ENCODE measurements at places on chromosomes 7 and 10.

- no peak for DNase-seq
These were observed 110.7 kb downstream of the SEMA3A start for GRCh38 chr7:84083846-84084245.

DNA sequence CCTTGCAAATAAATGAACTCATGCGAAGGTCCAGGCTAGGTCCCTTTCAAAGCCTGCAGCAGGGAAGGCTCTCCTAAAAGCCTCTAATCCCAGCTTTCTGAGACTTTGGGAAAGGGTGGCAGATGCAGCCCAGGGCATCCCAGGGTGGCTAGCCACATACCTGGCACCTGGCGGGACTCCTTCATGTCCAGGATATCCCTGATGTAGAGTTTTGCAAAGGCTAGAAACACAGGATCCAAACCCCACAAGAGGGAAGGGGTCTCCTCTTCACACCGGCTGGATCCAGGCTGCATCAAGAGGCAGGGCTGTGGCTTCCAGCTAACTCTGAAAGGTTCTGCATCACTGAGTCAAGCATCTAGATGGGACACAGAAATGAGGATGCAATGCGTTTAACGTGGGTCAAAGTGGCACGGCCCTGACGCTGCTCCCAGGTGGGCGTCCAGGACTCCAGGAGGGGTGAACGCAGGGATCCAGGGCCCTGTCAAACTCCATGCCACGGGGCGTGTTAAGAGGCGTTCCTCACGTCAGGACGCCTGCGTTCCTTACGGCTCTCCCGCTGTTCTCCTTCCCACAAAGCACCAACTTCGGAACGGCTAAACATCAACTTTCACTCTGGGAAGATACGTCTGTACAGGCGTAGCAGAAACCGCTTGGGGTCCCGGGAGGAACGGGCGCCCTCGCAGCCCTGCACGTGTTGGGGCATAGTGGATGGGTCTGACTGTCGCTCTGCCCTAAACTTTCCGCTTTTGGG is 507 bp downstream of the STN1 start:
- no peak for DNase-seq

DNA sequence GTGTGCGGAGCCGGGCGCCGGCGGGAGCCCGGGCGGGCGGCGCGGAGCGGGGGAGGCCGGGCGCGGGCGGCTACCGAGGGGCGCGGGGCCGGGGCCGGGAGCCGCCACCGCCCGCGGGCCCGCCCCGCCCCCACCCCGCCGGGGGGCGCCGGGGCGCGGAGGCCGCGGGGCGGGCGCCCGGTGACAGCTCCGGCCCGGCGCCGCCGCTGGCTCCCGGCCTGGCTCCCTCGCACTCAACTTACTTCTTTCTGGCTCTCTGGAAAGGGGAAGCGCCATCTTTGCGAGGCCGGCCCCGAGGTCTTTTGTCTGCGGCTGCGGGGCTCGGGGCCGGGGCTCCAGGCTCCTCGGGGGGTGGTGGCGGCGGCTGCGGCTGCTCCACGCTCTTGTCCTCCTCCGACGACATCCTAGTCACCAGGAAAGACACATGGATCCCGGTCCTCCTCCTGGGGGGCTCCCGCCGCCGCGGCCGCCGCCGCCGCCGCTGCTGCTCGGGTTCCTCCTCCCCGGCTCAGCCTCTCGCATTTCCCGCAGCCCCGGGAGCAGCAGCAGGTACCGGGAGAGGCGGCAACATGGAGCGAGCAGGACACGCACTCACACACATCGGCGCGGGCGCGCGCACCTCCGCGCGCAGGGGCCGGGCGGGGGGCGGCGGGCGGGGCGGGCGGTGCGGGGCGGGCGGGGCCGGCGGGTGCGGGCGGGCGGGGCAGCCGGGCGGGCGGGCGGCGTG is at the start of gene KMT2C:
Gene KMT2C (minus strand): TSS at position 620 of the 727 bp plus-strand sequence. CDS start 217 bp downstream, at position 403.
- DNase-seq, result peak; percentile 53

DNA sequence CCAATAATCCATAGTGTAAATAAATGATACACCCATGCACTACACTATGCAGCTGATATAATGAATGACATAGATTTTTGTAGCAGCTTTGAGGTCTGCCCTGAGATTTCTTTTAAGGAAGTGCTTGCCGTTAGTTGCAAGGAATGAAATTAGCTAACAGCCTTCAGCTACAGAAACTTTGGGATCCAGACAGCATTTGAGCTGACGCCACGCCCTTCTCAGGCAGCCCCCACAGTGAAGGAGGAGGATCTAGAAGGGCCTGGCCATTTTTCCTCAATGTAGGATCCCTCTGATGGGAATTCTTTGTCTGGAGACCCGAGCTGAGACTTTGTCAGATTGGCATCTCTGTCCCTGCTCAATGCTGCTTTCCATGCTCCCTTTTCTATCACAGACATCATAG is 6.1 kb upstream of the PDK4 start:
- no peak for DNase-seq

- DNase-seq, result no peak
These were observed 46.0 kb downstream of the ATAD1 start for GRCh38 chr10:87771871-87772500.

GRCh38 chr7:35694161-35694783 is 663 bp downstream of the HERPUD2 start:
- peak; percentile 4 for DNase-seq

- no peak for DNase-seq
These were observed 16.9 kb upstream of the OTUD1 start for GRCh38 chr10:23422003-23422411.

DNA sequence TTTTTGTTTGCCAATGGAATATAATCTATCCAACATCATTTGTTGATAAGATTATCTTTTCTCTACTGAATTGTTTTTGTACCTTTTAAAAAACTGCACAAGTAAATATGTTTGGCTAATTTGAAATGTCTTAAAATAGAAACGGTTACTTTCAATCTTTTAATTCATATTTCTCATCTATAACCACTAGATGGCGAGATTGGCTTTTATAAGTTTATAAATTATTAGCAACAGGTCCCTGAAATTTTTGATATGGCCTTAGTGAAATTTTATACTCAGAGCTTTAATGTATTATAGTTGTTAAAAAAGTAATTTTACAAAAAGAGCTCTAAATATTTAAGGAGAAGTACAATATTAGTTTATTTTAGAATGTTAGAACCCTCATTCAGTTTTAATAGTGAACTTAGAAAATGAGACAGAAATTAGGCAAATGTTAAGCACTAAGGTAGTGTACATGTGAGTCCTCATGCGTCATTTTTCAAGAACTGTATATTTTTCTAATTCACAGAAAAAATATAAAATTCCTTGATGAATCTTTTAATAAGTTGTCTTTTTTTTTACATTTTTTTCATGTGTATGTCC is 592.5 kb downstream of the ARL4A start:
- DNase-seq, result peak; percentile 10

DNA sequence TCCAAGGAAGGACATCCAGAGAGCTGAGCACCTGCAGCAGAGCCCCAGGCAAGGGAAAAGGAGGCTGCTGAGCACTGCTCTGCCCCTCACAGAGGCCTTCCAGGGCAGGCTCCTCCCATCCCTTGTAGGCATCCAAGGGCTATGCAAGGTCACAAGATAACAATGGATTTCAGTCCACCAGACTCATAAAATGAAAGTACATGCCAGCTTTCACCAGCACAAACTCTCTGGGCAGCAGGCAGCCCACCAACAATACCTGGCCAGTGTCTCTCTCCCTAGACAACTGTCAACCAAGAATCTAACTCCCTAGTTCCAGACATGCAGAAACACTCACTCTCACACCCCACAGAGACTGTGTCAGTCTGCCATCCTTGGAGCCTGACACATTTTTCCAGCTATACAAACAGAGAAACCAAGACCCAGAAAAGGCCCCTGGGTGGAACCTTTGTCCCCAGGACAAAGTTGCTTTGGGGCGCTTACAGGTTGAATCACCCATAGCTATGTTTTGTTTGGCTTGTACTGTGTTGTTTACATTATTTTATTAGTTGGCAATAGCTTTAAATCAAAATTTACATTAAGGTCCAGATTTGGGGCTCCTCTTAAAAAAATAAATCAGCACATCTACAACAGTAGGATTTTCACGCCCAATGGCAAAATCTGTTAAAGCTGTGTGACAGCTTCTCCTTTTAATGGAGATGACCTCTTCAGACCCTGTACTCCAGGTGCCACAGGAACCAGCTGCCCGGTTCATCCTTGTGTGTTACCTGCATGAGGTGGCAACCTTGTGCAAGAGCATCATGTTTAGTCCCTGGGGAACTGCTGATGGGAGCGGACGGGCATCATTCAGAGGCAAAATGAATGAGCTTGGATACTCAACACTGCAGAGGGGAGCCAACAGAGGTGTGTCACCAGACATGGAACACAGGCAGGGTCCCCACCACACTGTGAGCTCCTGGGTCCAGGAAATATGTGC is 5.2 kb downstream of the GRID1 start:
- DNase-seq, result no peak

DNA sequence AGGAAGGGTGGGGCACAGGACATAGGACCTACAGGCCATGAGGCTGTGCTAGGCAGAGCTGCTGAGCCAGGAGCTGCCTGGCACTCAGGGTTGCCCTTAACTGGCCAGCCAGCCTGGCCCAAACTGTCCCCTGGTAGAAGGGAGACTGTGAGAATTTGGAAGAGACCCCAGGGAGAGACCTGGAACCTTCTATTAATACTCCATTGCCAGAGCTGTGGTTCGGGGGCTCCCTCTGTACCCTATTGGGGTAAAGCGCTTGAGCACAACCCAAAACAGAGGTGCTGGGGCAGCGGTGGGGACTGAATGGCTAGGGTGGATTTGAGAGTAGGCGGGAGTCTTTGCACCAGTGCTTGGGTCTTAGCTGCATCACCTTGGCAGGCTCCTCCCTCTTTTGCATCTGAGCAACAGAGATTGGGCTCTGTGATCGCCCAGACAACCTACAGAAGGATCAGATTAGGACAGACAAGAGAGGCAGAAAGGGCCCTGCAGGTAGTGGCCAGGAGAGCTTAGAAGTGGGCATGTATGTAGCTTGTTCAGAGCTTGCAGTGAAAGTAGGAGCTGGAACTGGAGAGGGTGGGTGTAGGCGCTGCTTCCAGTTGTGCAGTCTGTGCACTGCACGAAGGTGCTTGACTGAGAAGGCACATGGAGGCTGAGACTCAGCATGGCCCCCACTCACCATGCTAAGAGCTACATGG is 53.3 kb downstream of the ADCYAP1R1 start:
- DNase-seq, result no peak

DNA sequence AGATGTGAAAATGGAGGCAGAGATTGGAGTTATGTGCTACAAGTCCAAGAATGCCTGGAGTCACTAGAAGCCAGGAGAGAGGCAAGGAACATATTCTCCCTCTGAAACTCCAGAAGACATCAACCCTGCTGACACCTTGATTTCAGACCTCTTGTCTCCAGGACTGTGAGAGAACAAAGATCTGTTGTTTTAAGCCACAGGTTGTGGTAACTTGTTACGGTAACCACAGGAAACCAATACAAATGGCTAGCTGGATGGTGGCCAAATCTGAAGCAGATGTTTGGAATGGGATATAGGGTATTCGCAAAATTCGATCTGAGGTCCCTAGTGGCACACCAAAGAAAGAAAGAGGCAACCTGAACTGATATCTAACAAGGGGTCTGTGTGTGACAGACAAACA is 129.0 kb downstream of the HERPUD2 start:
- no peak for DNase-seq

GRCh38 chr10:126163506-126163905 is 224.8 kb downstream of the ADAM12 start:
- DNase-seq, result no peak

DNA sequence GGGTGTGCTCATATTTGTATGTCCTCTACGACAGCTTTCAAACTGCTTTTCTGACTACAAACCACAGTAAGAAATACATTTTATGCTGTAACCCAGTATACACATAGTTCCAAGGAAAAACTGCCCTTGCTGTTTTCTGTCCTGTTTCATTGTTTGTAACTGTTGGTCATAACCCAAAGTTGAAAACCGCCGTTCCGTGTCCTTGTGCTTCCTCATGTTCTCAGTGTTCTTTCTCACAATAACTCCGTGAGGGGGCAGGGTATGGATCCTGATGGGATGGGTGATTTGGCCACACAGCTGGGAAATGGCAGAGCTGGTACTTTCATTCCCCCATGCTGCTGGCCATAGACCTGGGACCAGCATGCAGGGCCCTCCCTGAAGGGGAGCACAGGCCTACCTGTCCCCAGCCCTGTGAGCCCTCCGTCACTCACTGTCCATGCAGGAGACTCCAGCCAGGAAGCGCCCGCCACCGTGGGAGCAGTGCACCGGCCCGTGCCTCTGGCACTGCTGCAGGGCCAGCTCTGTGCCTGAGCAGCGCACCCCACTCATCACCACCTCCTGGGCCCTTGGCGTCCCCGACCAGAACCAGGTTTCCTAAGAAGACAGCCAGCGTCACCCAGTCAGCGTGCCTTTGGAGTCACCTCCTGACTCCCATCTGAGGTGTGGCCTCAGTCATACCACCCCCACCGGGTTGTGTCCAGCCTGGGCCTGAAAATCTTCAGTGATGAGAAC is 12.7 kb downstream of the LOXL4 start:
- no peak for DNase-seq

DNA sequence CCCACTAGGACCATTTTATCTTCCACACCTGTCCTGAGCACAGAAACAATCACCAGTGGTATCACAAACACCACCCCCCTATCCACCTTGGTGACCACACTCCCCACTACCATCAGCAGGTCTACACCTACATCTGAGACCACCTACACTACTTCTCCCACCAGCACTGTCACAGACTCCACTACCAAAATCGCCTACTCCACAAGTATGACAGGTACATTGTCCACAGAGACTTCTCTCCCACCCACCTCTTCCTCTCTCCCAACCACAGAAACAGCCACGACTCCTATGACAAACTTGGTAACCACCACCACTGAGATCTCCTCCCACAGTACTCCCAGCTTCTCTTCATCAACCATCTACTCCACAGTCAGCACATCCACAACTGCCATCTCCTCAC is 3.3 kb downstream of the MUC3A start:
- DNase-seq, result no peak

- DNase-seq, result no peak
These were observed 394.8 kb downstream of the PARD3 start for GRCh38 chr10:34420273-34420672.

DNA sequence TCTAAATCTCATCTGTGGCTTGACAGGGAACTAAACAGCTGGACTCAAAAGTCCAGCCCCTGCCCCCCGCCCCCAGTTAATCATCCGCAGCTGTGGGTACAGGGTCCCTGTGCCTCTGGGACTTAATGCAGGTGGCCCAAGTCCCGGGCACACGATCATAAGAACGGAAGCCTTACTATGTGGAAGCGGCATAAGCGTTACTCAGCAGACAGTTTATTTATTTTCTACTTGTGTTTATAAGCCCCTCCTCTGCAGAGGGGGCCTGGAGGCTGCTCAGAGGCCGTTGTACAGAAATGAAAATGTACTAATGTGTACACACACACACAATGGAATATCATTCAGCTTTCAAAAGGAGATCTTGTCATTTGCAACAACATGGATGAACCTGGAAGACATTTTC is 158.0 kb upstream of the TNS3 start:
- no peak for DNase-seq

- DNase-seq, result no peak
These were observed 327.3 kb upstream of the NRP1 start for GRCh38 chr10:33661580-33662336.

DNA sequence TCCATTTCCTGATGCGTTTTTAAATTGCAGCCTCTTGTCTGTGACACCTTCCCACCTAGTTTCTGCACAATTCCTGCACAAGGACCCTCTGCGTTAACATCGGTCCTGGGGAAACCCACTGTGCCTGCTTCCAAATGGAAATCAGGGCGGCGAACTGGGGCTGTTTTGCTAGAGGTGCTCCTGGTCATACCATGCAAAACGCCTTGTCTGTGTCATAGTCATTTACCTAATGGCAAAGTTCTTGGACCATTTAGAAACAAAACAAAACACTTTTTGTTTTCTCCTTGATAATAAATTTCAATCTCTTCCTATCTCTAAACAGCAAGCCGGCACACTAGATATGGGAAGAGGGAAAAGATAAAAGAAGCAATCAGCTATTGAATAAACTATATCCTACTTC is 206.9 kb upstream of the KLF14 start:
- no peak for DNase-seq
